Glomerular endothelial cell (primary cell): ENCODE measurements at places on chromosomes 16 and 17. TPM values are rescaled to one million over a fixed set of nuclear protein-coding genes. Genes with fewer than 3 reads are reported as not detected.

DNA sequence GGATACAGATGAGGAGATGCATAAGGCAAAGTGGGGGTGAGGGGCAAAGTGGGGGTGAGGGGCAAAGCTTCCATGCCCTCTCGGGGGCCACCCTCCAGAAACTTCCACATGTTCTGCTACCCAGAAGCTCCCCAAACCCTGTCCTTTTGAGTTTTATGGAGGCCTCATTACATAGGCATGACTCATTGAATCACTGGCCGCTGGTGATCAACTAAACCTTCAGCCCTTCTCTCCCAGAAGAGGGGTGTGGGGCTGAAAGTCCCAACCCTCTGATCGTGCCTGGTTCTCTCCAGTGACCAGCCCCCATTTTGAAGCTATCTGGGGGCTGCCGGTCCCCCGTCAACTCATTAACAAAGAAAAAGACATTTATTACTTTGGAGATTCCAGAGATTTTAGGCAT lies 27.5 kb downstream of the ITGAE start:
- no peak for DNase-seq

GRCh38 chr16:84360748-84361147 lies 7.6 kb upstream of the ATP2C2 start:
- no peak for DNase-seq

GRCh38 chr16:82626791-82627261 lies at the start of gene CDH13:
TSS of gene CDH13 (plus strand) at chr16:82626969.
- DNase-seq, result no peak

DNA sequence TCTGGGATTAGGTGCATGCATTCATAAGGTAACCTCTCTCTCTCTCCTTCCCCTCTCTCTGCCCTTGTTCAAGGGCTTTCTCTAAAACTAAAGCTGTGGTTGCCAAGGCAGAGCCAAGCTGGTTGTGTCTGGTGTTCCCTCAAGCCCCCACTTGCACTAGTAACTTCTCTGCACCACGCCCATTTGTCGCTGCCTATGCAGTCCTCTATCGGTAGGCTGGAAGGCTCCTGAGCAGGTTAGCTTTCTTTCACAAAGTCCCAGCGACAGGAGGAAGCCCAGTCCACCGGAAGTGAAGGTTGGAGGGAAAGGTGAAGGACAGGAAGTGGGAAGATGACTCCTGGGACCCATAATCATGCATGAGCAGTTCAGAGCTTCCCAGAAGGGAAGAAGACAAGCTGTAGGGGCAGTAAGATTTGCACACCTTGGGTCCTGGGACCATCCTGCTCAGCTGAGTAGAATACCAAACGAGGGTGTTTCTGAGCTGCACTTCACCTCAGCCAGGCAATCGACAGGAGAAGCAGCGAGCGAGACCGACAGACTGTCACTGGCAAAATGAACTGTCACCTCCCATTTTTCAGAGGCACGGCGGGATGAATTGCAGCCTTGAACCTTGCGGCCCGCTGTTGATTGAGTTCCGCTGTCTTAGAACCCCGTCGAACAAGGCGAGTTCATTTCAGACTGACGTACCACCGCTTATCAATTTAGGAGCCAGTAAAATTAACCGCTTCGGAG lies 14.7 kb upstream of the SKAP1 start:
- no peak for DNase-seq

DNA sequence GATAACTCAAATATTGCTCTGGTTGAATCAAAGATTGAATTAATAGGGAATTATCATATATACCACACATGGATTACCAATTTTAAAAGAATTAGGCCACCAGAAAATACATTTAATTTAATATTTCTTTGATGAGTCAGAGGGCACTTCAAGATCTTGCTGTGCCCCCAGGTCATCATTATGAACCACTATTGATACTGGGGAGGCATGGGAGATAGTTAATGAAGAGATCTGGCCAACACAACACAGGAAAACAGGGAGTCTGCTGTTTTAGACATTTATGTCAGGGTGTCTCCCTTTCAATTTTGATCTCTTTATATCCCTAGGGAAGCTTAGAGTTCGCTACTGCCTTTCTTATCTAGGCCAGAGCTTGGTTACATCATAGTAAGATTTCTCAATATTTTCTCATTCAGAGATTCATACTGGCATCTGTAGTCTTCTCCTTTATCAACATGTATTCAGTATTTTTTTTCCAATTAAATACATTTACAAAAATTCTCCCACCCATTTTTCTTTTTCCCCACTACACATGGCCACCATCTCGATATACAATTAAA lies 158.3 kb upstream of the ZFHX3 start:
- no peak for DNase-seq

The ZG16 gene
- total RNA-seq, result not detected in 2 replicates
